Type B pancreatic cell (in vitro differentiated cells): ENCODE measurements at places on chromosomes 13 and 19.

GRCh38 chr13:51495316-51495715, 42.5 kb upstream of the INTS6 start:
- DNase-seq, result no peak

- DNase-seq, result no peak
Observed at GRCh38 chr13:30313311-30313710, 6.0 kb upstream of the KATNAL1 start.

- no peak for DNase-seq
Observed at GRCh38 chr13:114315074-114315785, 927 bp downstream of the CHAMP1 start.

DNA sequence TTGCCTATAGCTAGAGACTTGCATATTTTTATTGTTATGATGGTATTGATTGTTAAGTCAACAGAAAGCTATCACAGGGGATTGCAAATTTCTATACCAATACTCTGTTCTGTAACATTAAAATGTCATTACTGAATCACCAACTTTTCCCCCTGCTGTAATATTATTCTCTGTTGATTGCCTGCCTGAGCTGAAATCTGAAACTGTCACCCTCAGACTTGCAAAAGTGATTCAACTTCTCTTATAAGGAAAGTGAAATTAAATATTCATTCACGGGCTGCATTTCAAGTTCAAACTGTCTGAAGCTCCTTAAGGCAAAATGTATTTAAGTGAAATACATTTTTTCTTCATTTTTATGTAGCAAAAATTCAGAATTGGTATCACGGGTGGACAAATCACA, 723.2 kb downstream of the PCDH9 start:
- no peak for DNase-seq

DNA sequence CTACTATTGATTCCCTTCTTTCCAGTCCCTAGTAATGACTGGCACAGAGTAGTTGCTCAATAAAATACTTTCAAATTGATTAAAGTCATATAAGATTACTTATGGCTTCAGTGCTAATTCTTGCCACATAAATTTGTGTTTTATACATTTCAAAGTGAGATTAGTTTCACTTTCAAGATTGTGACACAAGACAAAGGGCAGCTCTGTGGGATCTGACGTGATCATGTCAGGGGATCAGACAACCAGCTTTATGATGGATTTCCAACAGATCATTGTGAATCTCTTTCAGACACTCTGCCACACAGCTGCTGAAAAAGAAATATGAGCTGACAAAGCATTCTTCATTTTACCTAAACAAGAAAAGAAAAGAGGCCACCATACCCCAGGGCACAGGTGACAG, 73.4 kb upstream of the POMP start:
- DNase-seq, result no peak
